Activated T-cell treated with anti-CD3 and anti-CD28 coated beads, Interleukin-2, amount 50 U/mL, for 1 hour (primary cell): ENCODE measurements at places on chromosomes 11 and 22.

DNA sequence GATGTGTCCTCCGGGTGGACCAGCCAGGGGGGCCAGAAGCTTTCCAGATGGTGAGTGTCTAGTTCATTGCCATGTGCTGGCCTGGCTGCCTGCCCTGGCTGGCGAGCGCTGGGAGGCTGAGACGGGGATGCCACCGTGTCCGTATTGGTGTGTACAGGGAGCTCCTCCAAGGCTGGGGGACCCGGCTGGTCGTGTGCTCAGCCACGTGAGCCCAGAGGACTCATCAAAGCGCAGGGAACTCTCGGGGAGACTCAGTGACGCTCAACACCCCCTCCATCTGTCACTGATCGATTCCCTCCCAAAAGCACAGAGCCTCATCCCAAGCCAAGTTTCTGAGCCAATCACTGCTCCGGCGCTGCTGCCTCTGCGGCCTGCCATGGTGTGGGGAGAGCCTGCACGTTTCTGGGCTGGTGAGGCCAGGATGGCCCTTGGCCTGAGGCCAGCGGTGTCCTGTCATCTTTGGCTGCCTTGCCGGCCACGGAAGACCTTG lies 423.7 kb downstream of the SHANK2 start:
- DNase-seq, result no peak

GRCh38 chr11:110984147-110984546 lies 261.4 kb upstream of the POU2AF2 start:
- DNase-seq, result no peak

DNA sequence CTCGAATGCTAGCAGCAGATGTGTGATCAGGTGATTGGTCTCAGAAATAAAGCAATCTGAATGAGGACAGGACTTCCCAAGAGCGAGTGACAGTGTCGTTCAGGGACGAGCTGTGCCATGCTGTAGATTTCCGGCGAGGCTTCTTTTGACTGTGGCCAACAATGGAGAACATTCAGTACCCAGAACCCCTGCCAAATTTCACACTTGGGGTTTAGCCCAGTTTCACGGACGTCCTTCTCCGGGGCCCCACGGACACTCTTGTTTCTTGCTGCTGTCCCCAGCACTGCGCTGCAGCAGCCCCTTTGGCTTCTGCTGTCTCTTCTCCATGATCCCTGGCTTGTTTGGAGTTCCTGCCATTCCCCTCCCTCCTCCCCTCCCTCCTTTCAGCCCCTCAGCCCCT lies 115.1 kb upstream of the GRAMD1B start:
- no peak for DNase-seq

DNA sequence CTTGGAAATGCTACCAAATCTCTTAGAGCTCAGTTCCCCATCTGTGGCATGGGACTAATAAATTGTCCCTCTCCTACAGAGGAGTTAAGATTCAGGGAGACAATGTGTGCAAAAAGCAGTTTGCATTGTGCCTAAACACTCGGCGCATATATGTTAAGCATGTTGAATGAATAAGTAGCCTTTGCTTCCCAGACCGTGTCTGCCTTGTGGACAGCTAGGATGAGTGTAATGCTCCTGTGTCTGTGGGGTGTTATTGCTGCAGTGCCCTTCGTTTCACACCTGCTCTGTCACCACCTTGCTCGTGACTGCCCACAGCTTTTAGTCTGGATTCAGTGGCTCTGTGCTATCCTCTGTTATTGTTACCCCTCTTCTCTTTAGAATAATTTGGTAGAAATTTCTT lies 14.1 kb downstream of the ENDOD1 start:
- DNase-seq, result no peak

- DNase-seq, result no peak
Observed at GRCh38 chr11:79400717-79401330, 40.0 kb downstream of the TENM4 start.
